ENCODE measurements at places on chromosomes 1 and 21.

GRCh38 chr1:15036101-15036500 lies 117.4 kb upstream of the TMEM51 start:
- no peak for DNase-seq

- no peak for DNase-seq
These were observed 179.3 kb upstream of the PLXNA2 start for GRCh38 chr1:208423526-208423925.

DNA sequence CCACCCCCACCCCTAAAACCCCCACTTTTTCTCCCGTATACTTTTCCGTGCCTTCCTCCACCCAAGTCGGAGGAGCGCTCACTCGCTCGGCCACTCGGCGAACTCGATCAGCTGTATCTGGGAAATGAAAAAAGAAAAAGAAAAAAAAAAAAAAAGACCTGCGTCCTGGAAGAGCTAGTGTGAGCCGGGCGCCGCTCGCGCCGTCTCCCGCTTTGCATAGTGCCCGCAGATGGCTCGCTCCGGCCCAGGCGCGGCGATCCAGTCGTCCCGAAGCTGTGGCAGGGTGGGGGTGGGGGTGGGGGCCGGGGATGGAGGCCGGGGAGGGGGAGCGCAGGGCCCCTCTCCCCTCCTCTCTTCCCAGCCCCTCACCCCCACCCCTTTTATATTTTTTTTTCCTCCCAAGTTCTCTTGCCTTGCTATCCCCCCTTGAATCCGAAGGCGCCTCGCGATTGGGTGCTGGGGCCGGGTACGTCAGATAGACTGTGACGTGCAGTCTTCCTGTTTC lies 299 bp upstream of the PROX1 start:
- no peak for DNase-seq

DNA sequence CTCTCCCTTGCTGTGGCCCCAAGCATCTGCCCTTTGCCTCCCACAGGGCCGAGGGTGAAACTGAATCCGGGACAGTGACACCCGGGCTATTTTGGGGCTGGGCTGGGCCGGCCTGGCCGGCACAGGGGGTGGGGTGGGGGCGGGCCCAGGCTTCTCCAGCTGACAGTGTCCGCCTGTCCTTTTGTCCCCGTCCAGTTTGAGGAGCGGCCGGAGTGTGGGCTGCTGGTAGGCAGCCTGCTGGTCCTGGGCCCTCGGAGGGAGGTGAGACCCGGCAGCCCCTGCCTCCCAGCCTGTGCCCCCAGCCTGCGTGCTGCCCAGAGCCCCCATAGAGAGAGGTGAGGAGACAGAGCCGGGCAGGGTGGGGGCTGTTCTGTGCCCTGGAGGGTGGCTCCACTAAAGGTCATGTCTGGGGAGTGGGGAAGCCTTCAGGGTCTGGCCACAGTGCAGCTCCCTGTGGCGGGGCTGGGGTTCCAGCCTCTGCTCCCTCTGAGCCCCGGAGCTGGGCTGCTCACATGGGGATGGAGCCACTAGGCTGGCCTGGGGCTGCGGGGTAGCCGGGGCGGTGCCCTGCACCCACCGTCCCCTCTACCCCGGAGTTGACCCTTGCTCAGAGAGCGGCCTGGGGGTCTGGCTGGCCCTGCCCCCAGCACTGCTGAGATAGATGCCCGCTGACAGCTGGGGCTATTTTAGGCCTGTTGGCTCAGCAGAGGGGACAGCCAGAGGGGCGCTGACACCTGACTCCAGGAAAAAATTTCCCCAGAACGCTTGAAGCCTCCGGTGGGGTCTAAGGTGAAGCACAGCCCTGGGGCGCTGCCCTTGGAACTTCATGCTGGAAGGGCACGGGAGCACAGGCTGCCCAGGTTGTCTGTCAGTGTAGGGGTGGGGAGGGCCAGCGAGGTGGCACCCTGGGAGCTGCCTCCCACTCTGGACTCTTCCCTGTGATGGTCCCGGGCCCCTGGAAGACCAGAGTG lies at the start of gene OBSCN:
TSS of gene OBSCN (plus strand) at position 194 of the 971 bp plus-strand sequence. CDS start 3,740 bp downstream, outside the sequence.
- no peak for DNase-seq

DNA sequence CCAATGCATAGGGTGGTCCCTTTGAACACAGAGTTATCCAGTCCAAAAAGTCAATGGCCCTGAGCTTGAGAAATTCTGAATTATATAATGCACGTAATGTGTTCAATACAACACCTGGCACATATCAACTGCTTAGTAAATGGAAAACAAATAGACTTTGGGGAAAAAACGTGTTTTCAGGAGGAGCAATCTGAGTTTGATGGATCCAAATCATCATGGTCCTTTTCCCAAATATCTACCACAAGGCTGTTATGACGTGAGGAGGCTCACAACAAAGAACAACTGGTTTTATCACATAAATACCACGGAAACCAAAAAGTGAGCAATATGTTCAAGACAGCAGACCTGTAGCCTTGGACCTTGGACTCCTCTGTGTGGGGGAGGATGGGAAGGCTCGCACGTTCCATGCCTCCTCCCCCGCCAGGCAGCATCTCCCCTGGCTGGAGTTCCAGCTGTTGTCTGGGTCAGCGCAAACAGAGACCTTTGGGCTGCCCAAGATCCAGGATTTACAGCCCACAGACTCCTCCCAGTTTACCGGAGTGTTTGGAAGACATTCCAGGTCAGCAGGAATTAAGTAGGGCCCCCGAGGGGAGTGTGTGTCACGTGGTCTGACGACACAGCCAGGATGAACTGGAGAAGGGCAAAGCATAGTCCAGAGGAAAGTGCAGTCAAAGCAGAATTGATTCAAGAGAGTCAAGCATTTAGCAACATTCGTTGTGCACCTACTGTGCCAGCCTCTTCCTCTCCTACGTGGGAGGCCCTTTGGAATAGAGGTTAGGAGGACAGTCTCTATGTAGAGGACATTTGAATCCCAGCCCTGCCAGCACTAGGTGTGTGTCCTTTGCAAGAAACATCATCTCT lies 32.2 kb upstream of the MED18 start:
- no peak for DNase-seq

DNA sequence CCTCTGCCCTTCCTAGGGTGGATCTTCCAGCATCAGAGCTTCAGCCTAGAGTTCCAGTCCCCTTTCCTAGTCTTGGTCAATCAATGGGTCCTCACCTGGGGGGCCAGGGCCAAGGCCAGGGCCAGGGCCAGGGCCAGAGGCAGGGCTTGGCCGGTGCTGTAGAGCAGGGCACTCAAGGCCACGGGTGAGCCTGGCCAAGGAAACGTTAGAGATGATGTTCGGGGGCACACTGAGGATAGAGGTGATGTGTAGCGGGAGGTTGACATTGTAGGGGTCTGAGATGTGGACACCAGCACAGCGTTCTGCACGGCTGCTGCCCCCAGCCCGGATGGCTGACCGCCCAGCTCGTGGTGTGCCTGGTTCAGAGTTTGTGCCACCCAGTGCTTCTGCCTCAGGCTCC lies 5.4 kb upstream of the USF1 start:
- no peak for DNase-seq

DNA sequence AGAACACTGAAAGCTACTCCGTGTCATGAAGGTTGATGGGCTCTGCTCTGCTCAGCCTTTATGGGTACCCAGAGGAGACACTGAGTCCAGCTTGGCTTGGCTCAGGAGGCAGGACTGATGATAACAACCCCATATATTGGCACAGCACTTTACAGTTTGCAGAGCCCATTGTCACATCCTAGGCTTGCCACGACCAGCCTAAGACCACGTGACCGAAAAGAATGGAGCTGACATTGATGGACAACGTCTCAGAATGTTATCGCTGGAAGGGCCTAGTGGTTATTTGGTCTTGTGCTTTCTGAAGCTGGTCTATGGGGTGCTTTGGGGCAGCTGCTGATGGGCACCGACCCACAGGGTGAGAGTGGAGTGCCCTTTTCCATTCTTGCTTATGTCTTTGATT lies 72.9 kb upstream of the RUNX3 start:
- no peak for DNase-seq

- DNase-seq = no peak
These were observed 5.5 kb downstream of the PTP4A2 start for GRCh38 chr1:31932491-31933316.
